Upper lobe of right lung (tissue), 1 donor: ENCODE measurements at places on chromosomes 2 and 18. TPM values are rescaled to one million over a fixed set of nuclear protein-coding genes. Genes with fewer than 3 reads are reported as not detected.

GRCh38 chr18:51510020-51510419, 312.5 kb upstream of the MEX3C start:
- DNase-seq = no peak
- no peaks in the 10 kb centered on the region for H3K36me3 ChIP-seq
- H3K27ac ChIP-seq = no peak overlapping the region
- no peaks in the 10 kb centered on the region for H3K4me1 ChIP-seq
- H3K27me3 ChIP-seq = no peaks in the 10 kb centered on the region

DNA sequence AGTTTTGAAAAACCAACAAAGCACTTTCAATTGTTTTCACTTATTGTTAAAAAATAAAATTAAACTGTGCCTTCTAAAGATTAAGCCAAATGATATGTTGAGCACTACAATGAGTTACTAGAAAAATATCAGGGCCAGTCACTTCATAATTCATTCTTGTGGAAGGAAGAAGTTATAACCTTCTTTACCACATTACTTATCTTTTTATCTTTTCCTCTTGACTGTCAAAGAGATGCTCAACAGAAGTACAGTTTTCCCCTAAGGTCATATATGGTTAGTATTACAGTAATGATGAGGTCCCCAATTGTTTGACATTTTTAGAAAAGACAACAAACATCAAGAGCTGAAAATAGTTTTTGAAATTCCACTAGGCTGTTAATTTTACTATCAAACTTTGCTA, 9.4 kb downstream of the PELI1 start:
- H3K4me1 ChIP-seq = peaks cover 20% of the 10 kb centered on the region
- no peak overlapping the region for H3K27ac ChIP-seq
- no peak overlapping the region for H3K4me3 ChIP-seq
- H3K36me3 ChIP-seq = no peaks in the 10 kb centered on the region
- no peaks in the 10 kb centered on the region for H3K27me3 ChIP-seq

DNA sequence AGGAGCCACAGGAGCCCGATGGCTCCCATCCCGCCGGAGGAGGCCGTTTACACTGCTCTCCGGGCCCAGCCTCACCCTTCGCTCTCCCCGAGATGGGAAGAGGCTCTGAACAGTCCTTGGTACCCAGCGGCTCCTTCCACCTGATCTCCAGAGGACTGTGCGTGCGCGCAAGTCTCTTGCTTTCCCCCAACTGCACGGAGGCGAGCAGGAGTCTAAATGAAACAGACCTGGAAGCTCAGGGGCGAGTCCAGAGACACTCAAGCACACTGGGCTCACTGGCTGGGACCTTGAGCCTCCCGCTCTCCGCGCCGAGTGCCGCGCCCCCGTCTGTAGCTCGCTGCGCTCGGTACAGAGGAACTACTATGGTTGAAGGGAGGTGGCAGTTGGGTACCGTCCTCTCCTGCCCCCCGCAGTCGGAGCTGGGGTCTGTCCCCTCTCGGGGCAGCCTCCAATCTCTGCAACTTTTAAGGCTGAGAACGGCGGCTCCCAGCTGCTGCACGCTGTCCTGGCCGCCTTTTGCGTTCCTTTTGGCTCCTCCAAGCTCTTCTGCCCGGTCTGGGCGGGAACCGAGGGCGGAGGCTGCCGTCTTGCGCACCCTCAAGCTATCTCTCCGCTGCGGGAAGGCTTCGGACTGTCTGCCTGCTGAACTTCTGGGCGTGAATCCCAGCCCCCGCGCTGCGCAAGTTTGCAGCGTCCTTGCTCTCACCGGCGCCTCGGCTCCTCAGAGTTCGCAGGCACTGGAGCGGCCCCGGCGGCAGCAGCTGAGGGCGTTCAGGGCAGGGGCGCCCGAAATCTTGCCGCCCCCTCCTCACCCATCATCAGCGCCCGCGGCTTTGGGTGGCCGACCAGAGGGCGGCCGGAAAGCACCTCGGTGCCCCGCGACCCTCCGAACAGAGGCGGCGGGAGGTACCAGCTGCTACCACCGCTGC, 491 bp downstream of the ALK start:
- no peak for DNase-seq
- H3K36me3 ChIP-seq = no peaks in the 10 kb centered on the region
- H3K4me1 ChIP-seq = peaks cover 15% of the 10 kb centered on the region

DNA sequence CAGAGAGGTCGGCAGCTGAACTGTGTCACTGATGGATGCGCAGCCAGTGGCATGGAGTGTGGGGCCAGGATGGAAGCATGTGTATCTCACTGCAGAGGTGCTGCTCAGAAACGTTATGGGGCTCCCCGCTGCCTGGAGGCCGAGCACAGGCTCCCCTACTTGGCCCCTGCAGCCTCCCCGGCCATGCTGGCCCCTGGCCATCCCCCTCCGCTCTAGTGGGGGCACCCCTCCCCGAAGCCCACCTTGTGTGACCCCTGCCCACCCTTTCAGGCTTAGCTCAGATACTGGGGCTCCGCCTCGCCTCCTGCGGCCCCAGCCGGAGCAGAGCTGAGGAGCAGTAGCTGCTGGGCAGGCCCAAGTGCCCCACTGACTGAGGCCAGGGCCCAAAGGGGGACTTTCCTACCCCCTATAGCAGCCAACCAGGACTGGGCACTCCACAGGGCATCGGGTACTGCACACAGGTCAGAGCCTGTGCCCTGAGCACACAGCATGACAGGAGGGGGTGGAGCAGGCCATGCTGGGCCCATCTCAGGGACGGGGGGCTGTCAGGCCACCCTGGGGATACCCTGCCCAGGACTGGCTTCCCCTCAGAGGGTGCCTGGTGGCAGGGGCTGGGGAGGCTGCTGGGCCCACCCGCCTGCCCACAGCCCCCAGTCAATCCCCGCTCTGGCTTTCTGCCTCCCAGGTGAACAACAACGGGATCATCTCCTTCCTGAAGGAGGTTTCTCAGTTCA, 31.3 kb downstream of the SNED1 start:
- H3K27me3 ChIP-seq = no peaks in the 10 kb centered on the region
- H3K27ac ChIP-seq = no peak overlapping the region
- DNase-seq = peak; percentile 53
- no peaks in the 10 kb centered on the region for H3K4me1 ChIP-seq

GRCh38 chr2:207930747-207931146, 94.6 kb downstream of the PLEKHM3 start:
- peaks cover 11% of the 10 kb centered on the region for H3K36me3 ChIP-seq
- peak; percentile 70 for DNase-seq
- no peaks in the 10 kb centered on the region for H3K27me3 ChIP-seq
- no peak overlapping the region for H3K4me3 ChIP-seq
- H3K4me1 ChIP-seq = peaks cover 5% of the 10 kb centered on the region
- peak overlapping the region; percentile 21 for H3K27ac ChIP-seq

- no peaks in the 10 kb centered on the region for H3K27me3 ChIP-seq
- peaks cover 19% of the 10 kb centered on the region for H3K4me1 ChIP-seq
- no peaks in the 10 kb centered on the region for H3K36me3 ChIP-seq
- H3K4me3 ChIP-seq = no peak overlapping the region
Measured at GRCh38 chr2:62415019-62415431, 91.0 kb downstream of the TMEM17 start.

DNA sequence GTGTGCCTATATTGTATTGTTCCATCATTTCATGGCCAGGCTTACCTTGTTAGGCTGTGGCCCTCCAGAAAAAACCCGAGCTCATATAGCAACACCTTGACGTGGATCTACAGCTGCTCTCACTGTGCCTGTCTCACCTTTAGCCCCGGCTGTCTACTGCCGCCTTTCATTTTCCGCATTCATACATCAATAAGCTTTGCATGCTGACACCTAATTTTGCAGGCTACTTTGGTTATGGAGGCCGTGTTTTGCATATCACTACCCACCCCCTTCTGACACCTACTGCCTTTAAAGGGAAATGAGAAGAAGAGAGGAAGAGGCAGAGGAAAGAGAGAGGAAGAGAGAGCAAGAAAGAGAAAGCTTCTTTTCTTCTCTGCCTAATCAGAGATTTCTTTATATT, 702.9 kb downstream of the BCL11A start:
- H3K27me3 ChIP-seq = no peaks in the 10 kb centered on the region
- no peak overlapping the region for H3K4me3 ChIP-seq
- DNase-seq = no peak
- no peak overlapping the region for H3K27ac ChIP-seq

- H3K4me3 ChIP-seq = no peak overlapping the region
- no peaks in the 10 kb centered on the region for H3K27me3 ChIP-seq
- H3K4me1 ChIP-seq = no peaks in the 10 kb centered on the region
- no peak overlapping the region for H3K27ac ChIP-seq
- H3K36me3 ChIP-seq = no peaks in the 10 kb centered on the region
Measured at GRCh38 chr2:238888781-238889180, 40.9 kb downstream of the TWIST2 start.

GRCh38 chr2:217086718-217087117, 226.9 kb upstream of the TNP1 start:
- H3K4me3 ChIP-seq = no peak overlapping the region
- no peaks in the 10 kb centered on the region for H3K27me3 ChIP-seq
- no peak overlapping the region for H3K27ac ChIP-seq
- no peak for DNase-seq

DNA sequence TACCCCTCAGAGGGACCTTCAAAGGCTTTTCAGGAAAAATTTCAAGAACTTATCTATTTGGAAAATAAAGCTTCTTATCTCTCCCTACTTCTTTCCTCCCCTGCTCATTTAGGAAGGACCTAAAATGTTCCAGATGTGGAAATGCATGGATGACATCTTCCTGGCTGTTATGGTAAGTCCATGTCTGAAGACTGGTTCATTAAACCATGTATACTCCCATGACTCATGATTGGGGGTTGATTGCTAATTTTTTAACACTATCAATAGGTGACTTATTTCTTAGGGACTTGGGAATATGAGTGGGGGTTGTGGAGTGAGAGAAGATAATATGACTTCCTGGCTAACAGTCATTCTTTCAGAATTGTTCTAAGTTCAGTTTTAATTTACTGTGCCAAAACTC, 104.0 kb upstream of the PARD3B start:
- H3K4me1 ChIP-seq = no peaks in the 10 kb centered on the region
- H3K36me3 ChIP-seq = no peaks in the 10 kb centered on the region
- no peak overlapping the region for H3K4me3 ChIP-seq
- no peak overlapping the region for H3K27ac ChIP-seq
- no peaks in the 10 kb centered on the region for H3K27me3 ChIP-seq

DNA sequence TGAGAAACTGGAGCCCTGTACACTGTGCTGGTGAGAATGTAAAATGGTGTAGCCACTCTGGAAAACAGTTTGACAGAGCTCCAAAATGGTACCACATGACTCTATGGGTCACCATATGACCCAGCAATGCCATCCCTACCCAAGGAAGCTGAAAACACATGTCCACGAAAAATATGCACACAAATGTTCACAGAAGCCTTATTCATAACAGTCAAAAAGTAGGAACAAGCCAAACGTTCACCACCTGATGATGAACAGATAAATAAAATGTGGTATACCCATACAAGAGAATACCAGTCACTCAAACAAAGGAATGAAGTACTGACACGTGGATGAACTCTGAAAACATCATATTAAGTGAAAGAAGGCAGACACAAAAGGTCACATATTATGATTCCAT, 4.6 kb downstream of the AFG3L2 start:
- H3K4me3 ChIP-seq = no peak overlapping the region
- no peaks in the 10 kb centered on the region for H3K27me3 ChIP-seq
- DNase-seq = no peak

- DNase-seq = no peak
- no peak overlapping the region for H3K4me3 ChIP-seq
- peaks cover 14% of the 10 kb centered on the region for H3K4me1 ChIP-seq
- H3K27me3 ChIP-seq = no peaks in the 10 kb centered on the region
Measured at GRCh38 chr2:159708066-159708760, 4.1 kb upstream of the MARCHF7 start.

- peaks cover 42% of the 10 kb centered on the region for H3K4me1 ChIP-seq
- H3K27ac ChIP-seq = peak overlapping the region; percentile 12
- DNase-seq = no peak
- peaks cover 89% of the 10 kb centered on the region for H3K36me3 ChIP-seq
- no peaks in the 10 kb centered on the region for H3K27me3 ChIP-seq
Measured at GRCh38 chr2:160278101-160278878, 78.2 kb upstream of the ITGB6 start.

- no peaks in the 10 kb centered on the region for H3K4me1 ChIP-seq
- no peak for DNase-seq
- no peaks in the 10 kb centered on the region for H3K27me3 ChIP-seq
- H3K4me3 ChIP-seq = no peak overlapping the region
- no peak overlapping the region for H3K27ac ChIP-seq
Measured at GRCh38 chr2:181446985-181447384, 10.2 kb upstream of the ITGA4 start.

- H3K27me3 ChIP-seq = no peaks in the 10 kb centered on the region
- H3K36me3 ChIP-seq = no peaks in the 10 kb centered on the region
- H3K4me1 ChIP-seq = peaks cover 58% of the 10 kb centered on the region
- H3K27ac ChIP-seq = peak overlapping the region; percentile 49
- peak; percentile 27 for DNase-seq
Measured at GRCh38 chr2:20599861-20600461, 50.9 kb downstream of the HS1BP3 start.

The ZNF516 gene
- total RNA-seq = 28.0 TPM

The ESCO1 gene
- total RNA-seq = 15.4 TPM

The LYPD1 gene
- 1.2 TPM for total RNA-seq

The LAMA1 gene
- total RNA-seq = 1.4 TPM

The TCF4 gene
- total RNA-seq = 143 TPM

The ARMC9 gene
- total RNA-seq = 37.1 TPM

The ASB18 gene
- total RNA-seq = not detected

The HRH4 gene
- 1.7 TPM for total RNA-seq

The ALLC gene
- total RNA-seq = not detected

The SLC9A2 gene
- 0.58 TPM for total RNA-seq
